ENCODE measurements at places on chromosomes 2 and 18. TPM values are rescaled to one million over a fixed set of nuclear protein-coding genes. Genes with fewer than 3 reads are reported as not detected.

- no peak for DNase-seq
Observed at GRCh38 chr18:46727177-46727576, 29.7 kb downstream of the ST8SIA5 start.

GRCh38 chr2:105102963-105103421 lies 65.1 kb downstream of the MRPS9 start:
- DNase-seq = no peak

DNA sequence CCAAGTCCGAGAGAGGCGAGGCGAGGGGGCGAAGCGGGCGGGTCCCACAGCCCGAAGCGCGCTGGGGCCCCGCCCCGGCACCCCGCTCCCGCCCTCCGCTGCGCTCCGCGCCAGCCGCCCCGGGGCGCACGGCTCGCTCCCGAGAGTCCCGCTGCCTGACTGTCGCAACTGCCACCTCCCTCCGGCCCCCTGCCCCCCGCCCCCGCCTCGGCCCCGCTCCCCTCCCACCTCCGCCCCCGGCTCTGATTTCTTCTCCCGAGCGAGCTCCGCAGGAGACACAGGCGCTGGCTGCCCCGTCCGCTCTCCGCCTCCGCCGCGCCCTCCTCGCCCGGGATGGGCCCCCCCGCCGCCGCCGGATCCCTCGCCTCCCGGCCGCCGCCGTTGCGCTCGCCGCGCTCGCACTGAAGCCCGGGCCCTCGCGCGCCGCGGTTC lies at the start of gene WNT6:
Gene WNT6 (plus strand): TSS at position 250 of the 432 bp plus-strand sequence. CDS start 233 bp downstream, outside the sequence.
- DNase-seq = no peak

DNA sequence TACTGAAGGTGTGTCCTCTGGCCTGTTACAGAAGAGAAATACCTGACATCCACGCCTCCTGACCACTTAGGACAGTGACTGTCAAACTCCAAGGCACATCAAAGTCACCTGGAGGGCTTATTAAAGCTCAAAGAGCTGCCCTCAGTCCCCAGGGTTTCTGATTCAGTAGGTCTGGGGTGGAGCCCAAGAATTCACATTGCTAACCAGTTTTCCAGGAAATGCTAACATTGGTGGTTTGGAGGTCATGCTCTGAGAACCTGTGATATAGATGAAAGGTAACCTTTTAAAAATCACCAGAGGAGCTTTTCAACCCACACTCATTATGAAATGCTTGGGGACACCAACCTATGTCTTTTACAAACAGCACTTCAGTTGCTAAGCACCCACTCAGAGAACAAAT lies 172.3 kb downstream of the ALK start:
- DNase-seq = no peak

DNA sequence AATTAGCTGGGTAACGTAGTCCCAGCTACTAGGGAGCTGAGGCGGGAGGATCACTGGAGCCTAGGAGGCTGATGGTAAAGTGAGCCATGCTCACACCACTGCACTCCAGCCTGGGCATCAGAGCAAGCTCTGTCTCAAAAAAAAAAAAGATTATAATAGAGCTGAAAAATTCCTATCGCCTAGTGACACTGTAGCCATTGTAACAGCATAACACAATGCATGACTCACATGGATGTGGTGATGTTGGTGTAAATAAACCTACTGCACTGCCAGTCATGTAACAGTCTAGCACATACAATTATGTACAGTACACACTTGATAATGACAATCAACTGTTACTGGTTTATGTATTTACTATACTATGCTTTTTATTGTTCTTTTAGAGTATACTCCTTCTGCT lies 39.6 kb downstream of the MGAT4A start:
- DNase-seq = no peak

DNA sequence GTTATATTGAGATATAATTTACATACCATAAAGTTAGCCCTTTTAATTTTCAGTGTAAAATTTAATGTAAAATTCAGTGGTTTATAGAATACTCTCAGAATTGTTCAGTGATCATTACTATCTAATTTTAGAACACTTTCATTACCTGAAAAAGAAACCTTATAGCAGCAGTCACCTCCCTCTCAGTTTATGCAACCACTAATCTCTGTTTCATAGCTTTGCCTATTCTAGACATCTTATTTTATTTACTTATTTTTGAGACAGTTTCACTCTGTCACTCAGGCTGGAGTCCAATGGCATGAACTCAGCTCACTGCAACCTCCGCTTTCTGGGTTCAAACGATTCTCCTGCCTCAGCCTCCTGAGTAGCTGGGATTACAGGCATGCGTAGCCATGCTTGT lies 479.6 kb downstream of the DPP10 start:
- no peak for DNase-seq

DNA sequence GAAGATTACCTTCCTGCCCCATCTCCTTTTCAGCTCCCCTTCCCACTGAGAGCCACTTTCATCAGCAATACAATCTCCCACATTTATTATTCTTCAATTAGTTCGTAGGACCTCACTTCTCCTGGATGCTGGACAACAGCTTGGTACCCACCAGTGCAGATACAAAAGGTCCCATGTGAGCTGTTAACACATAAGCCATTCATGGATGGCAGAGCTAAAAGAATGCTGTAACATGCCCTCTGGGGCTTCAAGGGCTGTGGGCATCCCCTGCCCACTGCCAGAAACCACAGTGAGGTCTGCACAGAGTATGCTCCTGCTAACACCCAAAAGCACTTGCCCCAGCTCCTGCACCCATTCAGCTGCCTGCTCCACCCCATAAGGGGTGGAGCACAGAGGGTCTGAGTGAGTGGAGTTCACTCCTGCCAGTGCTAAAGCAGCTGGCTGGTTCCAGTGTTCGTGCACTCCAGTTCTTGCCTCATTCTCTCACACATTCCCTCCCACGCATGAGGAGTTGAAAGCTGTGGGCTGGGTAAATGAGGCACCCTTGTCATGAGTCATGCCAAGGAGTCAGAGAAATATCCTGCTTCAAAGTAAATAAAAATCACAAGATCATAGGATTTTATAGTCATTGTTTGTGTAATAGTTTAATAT lies 305.9 kb upstream of the TMEFF2 start:
- DNase-seq = no peak

DNA sequence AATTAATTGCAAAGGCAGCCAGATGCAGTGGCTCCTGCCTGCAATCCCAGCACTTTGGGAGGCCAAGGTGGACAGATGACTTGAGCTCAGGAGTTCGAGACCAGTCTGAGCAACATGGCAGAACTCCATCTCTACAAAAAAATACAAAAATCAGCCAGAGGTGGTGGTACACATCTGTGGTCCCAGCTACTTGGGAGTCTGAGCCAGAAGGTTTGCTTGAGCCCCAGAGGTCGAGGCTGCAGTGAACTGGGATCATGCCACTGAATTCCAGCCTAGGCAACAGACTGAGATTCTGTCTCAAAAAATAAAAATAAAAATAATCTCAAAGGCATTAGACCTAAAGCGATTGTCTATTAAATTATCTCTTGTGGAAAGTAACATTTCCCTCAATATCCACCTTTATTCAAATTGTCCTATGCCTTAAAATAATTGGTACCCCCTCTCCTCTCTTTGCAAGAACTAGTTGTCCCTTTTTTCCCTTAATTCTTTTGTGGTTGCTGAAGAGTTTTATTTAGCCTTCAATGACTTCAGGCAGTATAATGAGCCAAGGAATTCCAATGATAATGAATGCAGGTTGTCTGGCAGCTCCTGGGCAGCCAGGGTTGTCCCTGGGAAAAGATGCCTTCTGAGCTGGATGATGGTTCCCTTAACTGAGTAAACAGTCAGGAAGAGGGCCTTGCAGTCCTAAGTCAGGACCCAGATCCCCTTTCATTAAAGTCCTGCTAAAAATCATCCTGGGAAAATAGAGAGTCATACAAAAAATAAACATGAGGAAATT lies 32.2 kb downstream of the GPR75 start:
- no peak for DNase-seq

GRCh38 chr2:69755862-69756467 lies 14.0 kb downstream of the ANXA4 start:
- no peak for DNase-seq

The PTH2R gene
- total RNA-seq = not detected

The EFR3B gene
- total RNA-seq = 12.7 TPM

The ALPG gene
- not detected for total RNA-seq

Data from psoas muscle (tissue), 8 donors.